ENCODE measurements at places on chromosomes 13 and 19.

GRCh38 chr19:38890686-38891085 lies 8.7 kb downstream of the SIRT2 start:
- DNase-seq: no peak

GRCh38 chr13:41568972-41569351 lies 111.6 kb downstream of the RGCC start:
- no peak for DNase-seq

- no peak for DNase-seq
Observed at GRCh38 chr13:78035500-78035899, 116.9 kb upstream of the EDNRB start.

DNA sequence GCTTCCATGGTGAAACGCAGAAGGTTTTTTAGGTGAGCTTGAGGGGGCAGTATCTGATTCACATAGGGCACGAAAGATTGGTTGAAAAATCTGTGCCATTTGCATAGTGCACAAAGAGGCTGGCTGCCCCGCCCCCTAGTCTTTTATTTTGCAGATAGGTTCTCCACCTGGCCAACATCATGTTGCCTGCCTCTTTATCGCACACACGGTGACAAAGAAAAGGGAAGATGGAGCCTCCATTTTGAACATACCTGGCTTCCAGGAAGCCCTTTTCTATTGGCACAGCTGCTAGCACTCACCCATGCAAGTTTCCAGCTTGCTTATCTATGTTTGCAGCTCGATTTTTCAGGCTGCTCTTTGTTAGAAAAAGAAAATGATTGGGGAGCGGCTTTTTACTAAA lies 316.2 kb upstream of the KLHL1 start:
- no peak for DNase-seq

DNA sequence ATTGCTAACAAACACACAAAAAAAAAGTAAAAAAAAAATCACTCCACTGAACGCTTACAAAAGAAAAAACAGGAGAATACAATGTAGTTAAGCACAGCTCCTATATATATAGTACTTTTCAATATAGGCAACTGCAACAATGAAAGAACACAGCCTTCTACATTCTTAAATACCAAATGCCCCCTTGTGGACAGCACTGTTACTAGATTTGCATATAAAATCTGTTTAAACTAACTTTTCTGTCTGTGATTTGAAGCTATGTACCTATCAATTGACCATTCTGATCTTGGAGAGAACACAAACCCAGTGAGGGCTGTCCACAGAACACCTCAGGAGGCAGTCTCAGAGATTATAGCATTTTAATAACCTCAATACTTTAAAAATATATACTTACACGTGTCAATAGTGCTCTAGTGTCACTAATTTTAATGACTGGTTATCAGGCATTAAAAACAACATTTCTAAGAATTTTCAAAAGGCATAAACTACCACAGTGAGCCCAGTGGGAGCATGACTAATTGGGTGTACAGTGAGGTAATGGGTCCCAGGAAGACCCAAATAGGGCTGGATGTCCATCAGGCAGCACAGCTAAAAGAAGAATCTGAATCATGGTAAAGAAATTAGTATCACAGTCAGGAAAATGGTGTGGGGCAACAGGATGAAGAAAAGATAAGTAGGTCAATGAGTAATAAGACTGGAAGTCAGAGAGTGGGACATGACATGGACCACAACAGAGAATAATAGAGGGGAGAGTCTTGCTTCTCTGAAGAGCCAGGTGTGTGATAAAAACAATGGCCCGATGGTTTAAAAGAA lies 22.2 kb downstream of the CCDC169 start:
- no peak for DNase-seq

DNA sequence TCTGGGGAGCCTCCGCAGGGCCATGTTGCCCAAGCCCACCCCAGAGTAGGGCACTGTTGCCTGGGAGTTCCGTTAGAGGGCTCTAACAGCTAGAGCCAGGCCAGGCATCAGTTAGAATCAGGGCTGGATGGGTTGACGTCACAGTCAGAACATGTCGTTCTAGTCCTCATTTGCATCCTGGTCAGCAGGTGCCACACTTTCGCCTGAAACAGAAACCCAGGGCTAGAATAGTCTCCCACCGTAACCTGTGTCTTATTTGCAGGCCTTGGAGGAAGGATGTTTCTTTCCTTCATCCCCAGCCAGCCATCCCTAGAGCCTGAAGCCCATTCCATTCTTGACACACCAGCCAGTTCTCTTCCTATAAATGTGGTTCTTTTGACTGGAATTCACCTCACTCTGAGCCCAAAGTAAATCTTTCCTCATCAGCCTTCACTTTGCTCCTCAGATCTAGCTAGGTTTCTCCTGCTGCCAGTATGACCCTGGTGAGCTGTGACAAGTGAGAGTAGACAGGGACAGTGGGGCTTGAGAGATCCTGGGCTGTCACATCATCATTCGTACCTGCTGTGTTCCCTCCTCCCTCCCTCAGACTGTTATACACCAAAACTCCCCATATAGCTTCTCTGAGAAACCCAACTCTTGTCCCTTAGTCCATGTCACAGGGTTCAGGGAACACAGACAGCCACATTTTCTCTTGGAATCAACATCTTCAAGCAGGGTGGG lies 12.2 kb upstream of the CCDC97 start:
- no peak for DNase-seq

DNA sequence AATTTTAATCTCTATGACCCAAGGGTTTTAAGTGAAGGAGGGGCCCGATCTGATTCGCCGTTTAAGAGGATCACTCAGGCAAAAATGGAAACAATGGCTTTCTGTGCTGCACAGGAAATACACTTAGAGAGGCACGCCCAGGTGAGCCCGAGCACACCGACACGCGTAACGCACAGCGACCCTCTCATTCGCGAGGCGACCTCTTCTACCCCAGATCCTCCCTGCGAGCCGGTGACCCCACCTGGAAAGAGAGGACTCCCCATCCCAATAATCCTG lies 216 bp downstream of the SH2D3A start:
- DNase-seq: no peak

DNA sequence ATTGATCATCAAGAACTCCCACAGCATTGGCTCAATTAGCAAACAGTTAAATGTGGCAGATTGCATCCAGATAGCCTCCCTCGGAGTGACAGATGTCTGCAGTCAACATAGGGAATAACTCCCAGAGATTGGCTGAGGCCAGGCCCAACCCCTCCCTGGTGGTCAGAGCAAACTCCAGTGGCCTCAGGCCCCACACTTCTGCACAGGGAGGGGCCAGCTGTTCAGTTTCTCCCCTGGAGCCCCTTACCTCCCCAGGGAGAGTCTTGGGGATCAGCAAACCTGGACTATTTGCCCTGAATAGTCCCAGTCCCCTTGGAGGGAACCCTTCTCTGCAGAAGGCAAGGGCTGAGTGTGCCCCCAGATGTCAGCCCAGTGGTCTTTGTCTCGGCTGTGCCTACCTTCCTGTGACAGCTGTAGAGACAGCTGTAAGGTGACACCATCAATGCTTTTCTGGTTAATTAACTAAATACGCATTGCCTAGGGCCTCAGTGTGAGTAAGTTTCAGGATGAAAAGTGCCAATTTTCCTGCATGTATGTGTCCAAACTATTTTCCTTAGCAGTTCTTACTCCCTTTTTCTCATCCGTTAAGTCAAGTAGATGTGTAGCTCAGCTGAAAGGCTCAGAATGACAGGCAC lies 102.7 kb upstream of the UQCRFS1 start:
- DNase-seq: no peak

- no peak for DNase-seq
Observed at GRCh38 chr13:100648354-100648753, 26.2 kb downstream of the TMTC4 start.

DNA sequence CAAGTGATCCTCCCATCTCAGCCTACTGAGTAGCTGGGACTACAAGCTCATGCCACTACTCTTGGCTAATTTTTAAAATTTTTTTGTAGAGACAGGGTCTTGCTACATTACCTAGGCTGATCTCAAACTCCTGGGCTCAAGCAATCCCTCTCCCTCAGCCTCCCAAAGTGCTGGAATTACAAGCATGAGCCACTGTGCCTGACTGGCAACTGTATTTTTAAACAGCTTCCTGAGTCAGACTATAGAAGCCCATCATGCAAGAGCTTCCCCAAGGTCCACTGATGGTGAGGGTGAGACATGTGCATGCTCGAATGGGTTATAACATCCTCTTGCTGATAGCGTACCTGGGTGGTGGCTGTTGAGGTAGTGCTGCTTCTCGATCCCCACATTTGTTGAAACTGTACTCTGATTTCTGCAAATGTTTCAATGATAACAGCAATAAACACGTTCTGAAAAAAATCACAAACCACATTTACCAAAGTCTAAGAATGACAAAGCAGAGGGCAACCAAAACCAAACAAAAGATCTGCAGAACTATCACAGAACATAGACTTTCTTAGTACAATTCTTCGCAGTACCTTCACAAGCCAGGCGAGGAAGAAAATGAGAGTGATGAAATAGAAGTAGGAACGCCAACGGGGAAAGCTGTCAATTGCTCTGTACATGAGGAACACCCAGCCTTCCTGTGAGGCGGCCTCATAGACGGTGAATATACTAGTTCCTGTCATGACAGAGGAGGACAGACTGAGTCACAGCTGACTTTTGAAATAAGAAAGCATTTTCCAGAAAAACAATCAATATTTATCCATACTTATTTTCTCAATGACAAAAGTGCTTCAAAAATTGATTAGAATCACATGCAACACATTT lies 124.4 kb downstream of the NALCN start:
- no peak for DNase-seq

DNA sequence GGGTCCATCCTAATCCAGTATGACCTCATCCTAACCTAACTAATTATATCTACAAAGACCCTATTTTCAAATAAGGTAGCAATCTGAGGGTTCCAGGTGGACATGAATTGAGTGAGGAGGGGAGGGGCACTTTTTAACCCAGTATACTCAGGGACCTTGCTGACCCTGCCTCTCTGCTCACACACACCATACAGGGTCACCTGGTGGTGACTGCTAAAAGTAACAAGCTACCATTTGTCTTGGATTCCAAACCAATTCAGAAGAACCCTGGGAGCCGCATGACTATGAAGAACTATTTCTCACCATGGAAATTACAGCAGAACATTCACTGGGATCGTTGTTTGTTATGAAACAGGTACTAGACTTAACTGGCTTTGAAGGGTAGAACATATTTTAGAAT lies 151.9 kb downstream of the LACC1 start:
- no peak for DNase-seq

DNA sequence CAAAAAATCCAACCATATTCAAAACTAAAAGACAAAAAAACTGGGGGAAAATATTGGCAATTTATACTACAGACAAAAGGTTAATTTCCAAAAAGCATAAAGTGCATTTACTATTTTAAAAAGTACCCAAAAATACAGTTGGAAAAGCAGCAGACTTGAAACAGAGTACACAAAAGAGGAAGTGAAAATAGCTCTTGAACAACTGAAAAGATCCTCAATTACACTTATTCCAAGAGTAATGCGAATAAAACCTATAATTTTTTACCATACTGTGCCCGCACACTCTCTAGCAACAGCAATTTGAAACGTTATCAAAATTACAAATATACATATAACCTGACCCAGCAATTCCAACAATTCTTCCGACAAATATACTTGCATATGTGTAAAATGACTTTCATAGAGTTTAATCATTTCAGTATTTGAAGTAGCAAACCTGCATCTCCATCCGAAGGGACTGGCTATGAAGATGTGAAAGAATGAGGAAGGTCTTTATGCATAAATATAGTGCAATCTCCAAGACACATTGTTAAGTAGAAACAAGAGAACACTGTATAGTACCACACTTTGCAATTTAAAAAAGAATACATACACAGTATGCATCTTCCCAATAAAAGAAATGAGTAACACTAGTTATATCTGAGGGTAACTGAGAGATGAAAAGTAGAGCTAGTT lies 25.4 kb downstream of the ALG5 start:
- no peak for DNase-seq

- DNase-seq: no peak
Observed at GRCh38 chr13:101346942-101347728, 69.2 kb downstream of the NALCN start.

- no peak for DNase-seq
Observed at GRCh38 chr13:34647379-34648150, 294.5 kb upstream of the NBEA start.

GRCh38 chr19:29326351-29326750 lies 113.4 kb upstream of the UQCRFS1 start:
- no peak for DNase-seq

GRCh38 chr13:54950546-54950945 lies 1921.9 kb downstream of the OLFM4 start:
- no peak for DNase-seq

GRCh38 chr13:71611292-71611691 lies 255.7 kb downstream of the DACH1 start:
- DNase-seq: no peak

- no peak for DNase-seq
Observed at GRCh38 chr13:112558696-112559418, 29.1 kb downstream of the TUBGCP3 start.

- DNase-seq: no peak
Observed at GRCh38 chr19:39942366-39942730, 7.9 kb upstream of the FCGBP start.

DNA sequence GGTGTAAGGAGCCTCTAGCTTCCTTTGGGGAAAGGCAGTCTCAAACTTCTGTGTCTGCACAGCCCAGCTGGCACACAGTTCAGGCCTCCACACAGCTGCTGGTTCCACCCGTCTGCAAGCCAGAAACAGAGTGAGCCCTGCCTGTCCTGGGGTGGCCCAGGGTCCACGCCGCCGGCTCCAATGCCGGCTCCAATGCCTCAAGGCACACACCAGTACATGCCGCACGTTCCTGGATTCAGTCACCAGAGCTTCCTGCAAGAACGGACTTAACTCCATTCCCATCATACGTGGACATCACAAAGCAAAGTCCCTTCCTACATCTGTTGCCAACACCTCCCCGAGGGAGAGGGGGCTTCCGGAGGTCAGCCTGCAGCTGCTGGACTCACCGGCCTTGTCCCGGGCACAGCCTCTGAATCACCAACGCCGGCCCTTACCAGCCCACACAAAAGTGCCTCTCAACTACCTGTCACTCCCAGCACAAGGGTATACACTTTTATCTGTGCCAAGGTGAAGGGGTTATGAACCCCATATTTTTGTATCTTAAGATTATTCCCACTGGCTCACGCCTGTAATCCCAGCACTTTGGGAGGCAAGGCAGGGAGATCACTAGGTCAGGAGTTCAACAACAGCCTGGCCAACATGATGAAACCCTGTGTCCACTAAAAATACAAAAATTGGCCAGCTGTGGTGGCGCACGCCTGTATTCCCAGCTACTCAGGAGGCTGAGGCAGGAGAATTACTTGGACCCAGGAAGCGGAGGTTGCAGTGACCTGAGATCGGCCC lies 8.5 kb downstream of the SH3GL1 start:
- no peak for DNase-seq

All from LNCaP clone FGC (cell line).